ENCODE measurements at places on chromosomes 6 and 20.

DNA sequence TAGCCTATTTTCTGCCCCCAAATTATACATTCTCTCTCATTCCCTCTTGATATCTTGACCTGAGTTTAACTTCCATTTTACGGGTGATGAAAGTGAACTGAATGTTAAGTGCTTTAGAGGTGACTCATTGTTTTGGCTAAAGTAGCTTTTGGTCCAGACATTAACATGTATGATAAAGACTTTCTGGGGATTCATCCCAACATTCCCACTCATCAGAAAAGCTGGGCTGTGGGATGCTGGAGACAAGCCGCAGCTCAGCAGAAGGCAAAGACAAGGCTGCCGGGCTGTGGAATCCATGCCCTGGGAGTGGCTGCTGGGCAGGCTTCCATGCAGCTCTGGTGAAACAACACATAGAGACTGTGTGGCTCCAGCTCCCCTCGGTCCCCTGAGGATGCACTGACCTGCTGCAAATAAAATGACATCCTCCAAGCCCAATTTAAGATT is 89.9 kb upstream of the SYNDIG1 start:
- DNase-seq: no peak

GRCh38 chr20:9160757-9161156 is 91.9 kb downstream of the PLCB4 start:
- no peak for DNase-seq

GRCh38 chr6:1744543-1744942 is 134.8 kb downstream of the FOXC1 start:
- no peak for DNase-seq

- DNase-seq: no peak
Observed at GRCh38 chr6:54053881-54054391, 57.3 kb upstream of the MLIP start.

DNA sequence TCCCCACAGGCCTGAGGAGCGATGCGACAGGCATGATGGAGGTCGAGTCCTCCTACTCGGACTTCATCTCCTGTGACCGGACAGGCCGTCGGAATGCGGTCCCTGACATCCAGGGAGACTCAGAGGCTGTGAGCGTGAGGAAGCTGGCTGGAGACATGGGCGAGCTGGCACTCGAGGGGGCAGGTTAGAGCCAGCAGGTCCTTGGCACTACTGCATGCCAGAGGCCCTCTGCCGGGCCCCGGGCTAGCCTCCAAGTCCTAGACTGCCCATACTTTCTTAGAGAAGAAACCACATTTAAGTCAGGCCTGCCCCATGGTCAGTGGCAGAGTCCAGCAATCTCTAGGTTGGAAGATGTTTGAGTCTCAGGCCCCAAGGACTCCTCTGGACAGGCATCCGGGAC is 32.1 kb downstream of the PKIG start:
- no peak for DNase-seq

DNA sequence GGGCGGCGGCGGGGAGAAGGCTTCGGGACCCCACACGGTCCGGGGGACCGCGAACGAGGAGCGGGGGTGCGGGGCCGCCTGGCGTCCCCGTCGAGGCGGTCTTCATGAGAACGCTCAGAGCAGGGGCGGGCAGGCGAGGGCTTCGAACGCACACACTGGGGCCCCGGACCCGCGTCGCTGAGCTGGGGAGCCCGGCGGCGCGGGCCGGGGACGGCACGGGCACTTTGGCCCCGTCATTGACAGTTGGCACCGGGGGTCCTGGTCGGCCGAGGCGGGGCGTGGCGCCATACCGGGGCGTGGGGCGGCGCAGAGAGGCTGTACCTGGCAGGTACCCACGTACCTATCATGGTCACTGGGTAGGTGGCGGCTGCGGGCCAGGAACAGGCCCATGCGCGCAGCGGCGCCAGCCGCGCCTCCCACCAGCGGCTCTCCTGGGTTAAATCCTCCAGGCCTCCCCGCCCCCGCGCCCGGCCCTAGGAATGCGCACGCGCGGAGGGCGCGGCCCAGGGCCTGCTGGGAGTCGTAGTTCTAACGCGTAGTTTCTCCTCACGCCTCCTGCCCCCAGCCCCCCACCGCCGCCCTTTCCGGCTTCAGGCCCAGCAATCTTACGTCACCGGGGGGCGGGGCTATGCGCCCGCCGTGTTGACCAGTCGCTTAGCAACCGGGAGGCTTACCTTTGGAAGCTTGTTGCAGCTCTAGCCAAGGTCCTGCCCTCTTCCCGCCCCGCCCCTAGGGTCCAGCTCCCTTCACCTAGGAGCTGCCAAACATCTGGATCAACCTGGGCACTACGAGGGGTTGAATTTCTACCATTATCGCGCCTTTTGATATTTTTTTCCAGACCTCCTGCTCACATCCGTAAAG is at the start of the genes PACRG and PRKN:
Gene PACRG (plus strand): TSS at position 653 of the 861 bp plus-strand sequence.
Gene PRKN (minus strand): TSS at position 445 of the 861 bp plus-strand sequence.
- DNase-seq: peak; percentile 96

DNA sequence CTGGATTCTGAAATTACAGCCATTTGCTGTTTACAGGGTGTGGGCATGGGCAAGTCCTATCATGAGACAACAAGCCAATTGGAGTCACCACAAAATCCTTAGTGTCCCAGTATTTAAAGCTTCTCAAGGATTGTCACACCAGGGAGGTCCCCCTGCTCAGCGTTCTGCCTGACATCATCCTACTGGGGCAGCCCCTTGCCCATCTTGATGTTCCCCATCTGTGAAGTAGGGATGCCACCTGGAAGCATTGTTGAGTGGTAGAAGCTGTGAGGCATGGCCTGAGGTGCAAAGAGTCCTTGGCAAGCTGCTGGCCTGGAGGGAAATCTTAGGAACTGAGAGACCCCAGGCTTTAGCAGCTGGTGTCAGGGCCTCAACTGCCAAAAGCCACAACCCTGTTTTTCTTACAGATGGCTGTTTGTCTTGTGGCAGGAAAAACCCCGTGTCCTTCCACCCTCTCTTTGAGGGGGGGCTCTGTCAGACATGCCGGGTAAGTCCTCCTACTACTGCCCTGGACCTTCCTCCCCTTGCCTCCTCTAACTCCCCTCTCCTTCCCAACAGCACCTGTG is 23.3 kb upstream of the MAPRE1 start:
- DNase-seq: no peak

GRCh38 chr20:61449057-61449609 is 197.1 kb downstream of the CDH4 start:
- DNase-seq: no peak

GRCh38 chr6:27332692-27333641 is 20.9 kb upstream of the POM121L2 start:
- DNase-seq: peak; percentile 78

- no peak for DNase-seq
Observed at GRCh38 chr20:51061418-51062045, 38.6 kb upstream of the KCNG1 start.

GRCh38 chr6:143583542-143584327 is 72.2 kb upstream of the FUCA2 start:
- DNase-seq: no peak

DNA sequence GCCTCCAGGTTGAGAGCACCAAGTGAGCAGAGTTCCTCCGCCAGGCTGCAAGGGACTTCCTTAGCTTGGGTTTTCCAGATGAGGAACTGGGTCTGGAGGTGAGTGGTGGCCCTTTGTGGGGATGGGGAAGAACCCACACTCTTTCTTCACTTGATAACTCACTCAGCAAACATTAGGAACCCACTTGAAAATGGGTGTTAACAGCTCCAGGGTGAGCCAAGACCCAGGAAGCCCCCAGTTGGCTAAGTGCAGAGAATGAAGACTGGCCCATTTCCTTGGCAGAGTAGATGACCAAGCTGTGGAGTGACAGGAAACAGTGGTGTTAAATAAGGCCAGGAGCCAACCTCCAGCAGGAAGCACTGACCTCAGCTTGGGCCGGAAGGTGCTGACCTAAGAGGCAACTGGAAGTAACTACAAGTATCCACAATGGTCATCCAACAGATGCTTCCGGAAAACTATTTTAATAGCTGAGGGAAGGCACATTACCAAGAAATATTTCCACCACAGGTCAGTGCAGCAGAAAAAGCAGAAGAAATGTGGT is 22.7 kb downstream of the MRPL14 start:
- DNase-seq: no peak

GRCh38 chr6:44066394-44067172 is 60.7 kb downstream of the MRPL14 start:
- no peak for DNase-seq

- no peak for DNase-seq
Observed at GRCh38 chr20:59512651-59513050, 91.7 kb upstream of the PHACTR3 start.

Data from hematopoietic multipotent progenitor cell treated with erythropoietin and hydrocortisone succinate and interleukin-3 and kit ligand, for 8 days (in vitro differentiated cells).